Breast epithelium (tissue), 4 donors: ENCODE measurements at places on chromosomes 2 and 18. TPM values are rescaled to one million over a fixed set of nuclear protein-coding genes. Genes with fewer than 3 reads are reported as not detected.

Gene UBE2F
- 62.6 TPM for total RNA-seq

Gene GALNT13
- 0.44 TPM for total RNA-seq

Gene ZNF396
- 2.4 TPM for total RNA-seq

GRCh38 chr18:37721544-37722522 is 156.2 kb upstream of the CELF4 start:
- H3K36me3 ChIP-seq: no peaks in the 10 kb centered on the region
- H3K27me3 ChIP-seq: peaks cover 2% of the 10 kb centered on the region
- no peak overlapping the region for H3K4me3 ChIP-seq
- no peaks in the 10 kb centered on the region for H3K4me1 ChIP-seq
- no peak overlapping the region for H3K27ac ChIP-seq
- DNase-seq: no peak

- no peaks in the 10 kb centered on the region for H3K4me1 ChIP-seq
- H3K36me3 ChIP-seq: peaks cover 3% of the 10 kb centered on the region
- no peak for DNase-seq
- no peak overlapping the region for H3K4me3 ChIP-seq
These were observed 103.7 kb downstream of the BIN1 start for GRCh38 chr2:127003070-127003800.

- no peaks in the 10 kb centered on the region for H3K4me1 ChIP-seq
- H3K27me3 ChIP-seq: no peaks in the 10 kb centered on the region
- no peak overlapping the region for H3K4me3 ChIP-seq
- H3K27ac ChIP-seq: no peak overlapping the region
These were observed 378.4 kb downstream of the RND3 start for GRCh38 chr2:150109028-150109427.

- no peaks in the 10 kb centered on the region for H3K36me3 ChIP-seq
- no peak overlapping the region for H3K27ac ChIP-seq
- H3K4me3 ChIP-seq: no peak overlapping the region
- no peaks in the 10 kb centered on the region for H3K4me1 ChIP-seq
These were observed 20.3 kb downstream of the LIMS1 start for GRCh38 chr2:108554528-108554927.

DNA sequence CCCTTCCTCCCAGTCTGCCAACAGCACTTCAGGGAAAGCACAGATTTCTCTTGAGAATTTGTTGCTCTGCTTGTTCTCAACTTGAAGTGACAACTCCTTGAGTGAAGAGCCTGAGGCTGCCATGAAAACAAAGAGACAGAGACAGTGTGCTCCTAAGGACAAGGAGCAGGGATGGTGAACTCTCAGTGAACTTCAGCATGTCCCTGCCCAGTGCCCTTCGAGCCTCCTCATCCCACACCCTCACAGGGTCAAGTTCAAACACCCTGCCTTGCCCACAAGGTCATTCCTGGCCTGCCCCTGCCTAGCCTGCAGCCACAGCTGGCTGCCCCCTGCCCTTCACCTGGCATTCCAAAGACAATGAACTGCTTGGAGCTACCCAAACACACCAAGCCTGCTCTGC is 343.5 kb upstream of the KLHL29 start:
- no peaks in the 10 kb centered on the region for H3K27me3 ChIP-seq
- H3K36me3 ChIP-seq: no peaks in the 10 kb centered on the region
- H3K27ac ChIP-seq: no peak overlapping the region
- no peak overlapping the region for H3K4me3 ChIP-seq
- H3K4me1 ChIP-seq: no peaks in the 10 kb centered on the region

GRCh38 chr2:85396531-85397470 is 13.4 kb downstream of the CAPG start:
- H3K27ac ChIP-seq: peak overlapping the region; percentile 86
- no peaks in the 10 kb centered on the region for H3K27me3 ChIP-seq
- peak overlapping the region; percentile 51 for H3K4me3 ChIP-seq
